Amniotic epithelial cell (primary cell): ENCODE measurements at places on chromosomes 3 and 15.

- no peak for DNase-seq
These were observed 31.7 kb downstream of the BTLA start for GRCh38 chr3:112467539-112467938.

DNA sequence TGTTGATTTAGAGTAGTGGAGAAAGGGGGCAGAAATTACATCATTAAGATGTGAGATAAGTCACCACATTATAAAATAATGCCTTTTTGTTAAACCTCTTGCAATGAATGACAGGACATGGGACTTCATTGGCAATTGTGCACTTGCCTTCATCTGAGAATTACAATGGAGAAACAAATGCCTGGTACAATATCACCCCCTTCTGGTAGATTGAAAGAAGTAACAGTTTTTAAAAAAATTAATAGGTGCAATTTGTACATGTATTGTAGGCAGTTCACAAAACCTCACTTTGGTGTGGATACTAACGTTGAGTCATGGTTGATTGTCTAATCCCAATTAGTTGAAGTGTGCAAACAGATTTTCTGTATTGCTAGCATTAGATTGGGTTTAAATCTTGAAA is 4.6 kb upstream of the P2RY14 start:
- peak; percentile 65 for DNase-seq

DNA sequence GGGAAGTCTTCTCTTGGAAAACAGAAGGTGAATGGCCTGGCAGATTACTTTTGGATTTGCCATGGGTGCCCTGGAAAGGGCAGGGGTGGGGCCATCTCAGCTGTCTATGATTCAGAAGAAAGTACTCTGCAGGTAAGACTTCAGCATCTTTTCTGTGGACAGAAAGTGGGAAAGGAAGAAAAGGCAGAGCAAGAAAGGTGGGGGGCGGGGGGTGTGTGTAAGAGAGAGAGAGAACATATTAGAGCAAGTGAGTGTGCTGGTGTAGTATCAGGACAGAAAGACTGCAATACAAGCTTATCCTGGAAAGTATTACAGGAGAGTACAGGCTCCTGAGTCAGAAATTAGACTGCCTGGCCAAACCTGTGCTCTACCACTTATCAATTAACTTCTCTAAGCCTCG is 5.5 kb downstream of the TAGLN3 start:
- no peak for DNase-seq

DNA sequence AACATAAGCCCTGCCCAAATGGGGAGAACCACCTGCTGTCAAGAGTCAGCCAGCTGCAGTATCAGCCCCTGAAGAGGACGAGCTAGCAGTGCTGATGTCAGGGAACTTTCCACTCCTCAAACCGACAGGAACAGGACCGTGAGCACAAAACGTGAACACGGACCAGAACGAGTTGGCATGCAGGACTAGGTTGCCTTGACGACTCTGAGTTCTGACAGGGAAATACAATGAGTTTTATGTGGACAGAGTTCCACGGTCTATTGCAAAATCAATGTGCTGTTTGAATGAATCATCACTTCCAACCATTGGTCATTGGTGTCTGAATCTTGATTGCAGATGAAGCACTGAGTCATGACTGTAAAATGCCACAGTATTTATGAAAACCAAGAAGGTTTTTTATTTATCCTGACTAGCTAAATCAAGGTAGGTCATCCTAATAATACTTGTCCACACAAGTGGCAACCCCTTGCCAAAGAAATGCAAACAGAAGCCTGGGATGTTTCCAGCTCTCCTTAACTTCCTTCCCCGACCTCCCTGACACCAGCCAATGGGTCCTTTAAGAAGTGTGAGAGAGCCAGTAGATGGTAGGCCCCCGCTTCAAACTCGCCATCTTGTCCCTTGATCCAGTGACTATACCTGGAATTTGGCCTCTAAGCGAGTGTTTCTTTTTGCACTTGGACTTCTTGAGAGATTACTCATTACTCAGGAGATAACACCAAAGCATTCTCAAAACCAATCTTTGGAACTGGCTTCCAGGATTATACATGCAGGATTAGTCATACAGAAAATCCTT is 119.6 kb downstream of the ASB7 start:
- DNase-seq, result peak; percentile 100

DNA sequence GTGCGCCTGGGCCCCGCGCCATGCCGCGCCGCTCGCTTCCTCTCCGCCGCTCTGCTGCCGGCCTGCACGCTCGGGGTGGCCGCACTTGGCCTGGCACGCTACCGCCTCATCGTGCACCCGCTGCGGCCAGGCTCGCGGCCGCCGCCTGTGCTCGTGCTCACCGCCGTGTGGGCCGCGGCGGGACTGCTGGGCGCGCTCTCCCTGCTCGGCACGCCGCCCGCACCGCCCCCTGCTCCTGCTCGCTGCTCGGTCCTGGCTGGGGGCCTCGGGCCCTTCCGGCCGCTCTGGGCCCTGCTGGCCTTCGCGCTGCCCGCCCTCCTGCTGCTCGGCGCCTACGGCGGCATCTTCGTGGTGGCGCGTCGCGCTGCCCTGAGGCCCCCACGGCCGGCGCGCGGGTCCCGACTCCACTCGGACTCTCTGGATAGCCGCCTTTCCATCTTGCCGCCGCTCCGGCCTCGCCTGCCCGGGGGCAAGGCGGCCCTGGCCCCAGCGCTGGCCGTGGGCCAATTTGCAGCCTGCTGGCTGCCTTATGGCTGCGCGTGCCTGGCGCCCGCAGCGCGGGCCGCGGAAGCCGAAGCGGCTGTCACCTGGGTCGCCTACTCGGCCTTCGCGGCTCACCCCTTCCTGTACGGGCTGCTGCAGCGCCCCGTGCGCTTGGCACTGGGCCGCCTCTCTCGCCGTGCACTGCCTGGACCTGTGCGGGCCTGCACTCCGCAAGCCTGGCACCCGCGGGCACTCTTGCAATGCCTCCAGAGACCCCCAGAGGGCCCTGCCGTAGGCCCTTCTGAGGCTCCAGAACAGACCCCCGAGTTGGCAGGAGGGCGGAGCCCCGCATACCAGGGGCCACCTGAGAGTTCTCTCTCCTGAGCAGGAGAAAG is 951 bp downstream of the GPR62 start:
- DNase-seq, result peak; percentile 45

- DNase-seq, result no peak
These were observed 1.6 kb upstream of the DCBLD2 start for GRCh38 chr3:98903099-98903498.
